ENCODE measurements at places on chromosomes 13 and 19.

DNA sequence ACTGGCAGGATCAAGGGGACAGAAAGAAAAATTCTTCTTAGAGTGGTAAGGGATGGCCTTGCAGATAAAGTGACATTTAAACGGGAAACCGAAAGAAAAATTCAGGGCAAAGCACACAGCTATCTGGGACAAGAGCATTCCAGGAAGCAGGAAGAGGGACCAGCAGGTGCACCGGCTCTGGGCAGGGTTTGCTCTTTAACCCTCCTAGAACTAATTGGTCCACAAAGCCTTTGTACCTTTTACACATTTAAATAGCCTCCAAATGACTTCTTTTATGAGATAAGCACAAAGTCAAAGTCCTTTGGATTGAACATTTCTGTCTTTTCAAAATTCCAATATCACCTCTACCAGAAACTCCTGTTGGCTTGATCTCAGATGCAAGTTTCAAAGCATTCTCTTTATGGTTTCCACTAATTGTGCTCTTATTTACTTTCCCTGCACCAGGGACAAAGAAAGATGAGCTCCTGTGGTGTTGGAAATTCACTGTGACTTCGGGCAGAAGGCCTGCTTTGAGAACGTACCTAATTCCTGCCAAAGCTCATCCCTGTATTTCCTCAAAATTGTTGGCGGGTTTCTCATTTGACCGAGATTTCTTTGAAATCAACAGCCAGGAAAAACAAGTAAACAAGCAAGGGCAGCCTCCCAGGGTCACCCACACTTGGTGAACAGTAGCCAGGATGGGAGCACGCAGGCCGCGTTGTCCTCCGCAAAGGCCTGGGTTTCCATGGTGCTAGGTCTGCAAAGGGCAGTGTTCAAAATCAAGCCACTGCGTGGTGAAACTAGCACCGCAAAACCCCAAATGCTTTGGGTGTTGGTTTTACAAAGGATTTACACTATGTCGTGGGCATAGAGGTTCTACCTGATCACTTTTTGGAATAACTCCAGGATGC lies 98.6 kb downstream of the IRS2 start:
- no peak for DNase-seq

GRCh38 chr13:19927117-19927748 lies 31.3 kb upstream of the ZMYM2 start:
- no peak for DNase-seq

DNA sequence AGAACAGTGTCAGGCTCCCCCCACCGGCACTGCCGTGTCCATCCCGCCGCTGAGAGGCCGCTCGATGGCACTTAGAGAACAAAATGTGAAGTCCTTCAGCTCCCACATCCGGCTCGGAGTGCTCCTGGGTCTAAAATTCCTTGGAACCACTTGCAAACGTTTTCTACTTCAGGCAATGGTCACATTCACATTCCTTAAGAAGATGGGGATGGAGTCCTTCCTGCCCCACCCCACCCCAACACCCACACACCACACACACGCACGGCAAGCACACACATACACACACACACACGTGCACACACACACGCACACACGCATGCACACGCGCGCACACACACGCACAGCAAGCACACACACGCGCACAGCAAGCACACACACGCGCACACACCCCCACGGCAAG lies 83.4 kb downstream of the SOX1 start:
- DNase-seq, result no peak

GRCh38 chr13:66639044-66639443 lies 591.1 kb downstream of the PCDH9 start:
- no peak for DNase-seq

GRCh38 chr13:50788551-50789210 lies 54.8 kb downstream of the DLEU7 start:
- no peak for DNase-seq

- DNase-seq, result no peak
Measured at GRCh38 chr19:39971380-39972035, 543 bp downstream of the PSMC4 start.

- DNase-seq, result no peak
Measured at GRCh38 chr19:3363841-3364500, 2.4 kb upstream of the NFIC start.

DNA sequence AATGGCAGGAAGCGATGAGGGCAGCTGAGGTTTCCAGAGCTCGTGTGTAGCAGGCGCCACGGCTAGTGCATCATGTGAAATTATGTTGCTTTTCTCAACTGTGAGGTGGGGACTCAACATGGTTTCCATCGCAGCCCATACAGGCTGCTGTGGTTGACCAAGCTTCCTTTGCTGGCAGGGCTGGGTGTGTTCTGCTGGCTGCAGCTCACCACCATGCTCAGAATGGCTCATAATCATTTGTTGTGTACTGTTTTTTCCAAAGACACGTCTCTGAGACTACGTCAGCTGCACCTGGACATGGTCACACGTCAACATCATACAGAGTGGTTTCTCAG lies 16.1 kb upstream of the RASA3 start:
- DNase-seq, result peak; percentile 84

- no peak for DNase-seq
Measured at GRCh38 chr19:55459551-55459949, 1.9 kb downstream of the ISOC2 start.

DNA sequence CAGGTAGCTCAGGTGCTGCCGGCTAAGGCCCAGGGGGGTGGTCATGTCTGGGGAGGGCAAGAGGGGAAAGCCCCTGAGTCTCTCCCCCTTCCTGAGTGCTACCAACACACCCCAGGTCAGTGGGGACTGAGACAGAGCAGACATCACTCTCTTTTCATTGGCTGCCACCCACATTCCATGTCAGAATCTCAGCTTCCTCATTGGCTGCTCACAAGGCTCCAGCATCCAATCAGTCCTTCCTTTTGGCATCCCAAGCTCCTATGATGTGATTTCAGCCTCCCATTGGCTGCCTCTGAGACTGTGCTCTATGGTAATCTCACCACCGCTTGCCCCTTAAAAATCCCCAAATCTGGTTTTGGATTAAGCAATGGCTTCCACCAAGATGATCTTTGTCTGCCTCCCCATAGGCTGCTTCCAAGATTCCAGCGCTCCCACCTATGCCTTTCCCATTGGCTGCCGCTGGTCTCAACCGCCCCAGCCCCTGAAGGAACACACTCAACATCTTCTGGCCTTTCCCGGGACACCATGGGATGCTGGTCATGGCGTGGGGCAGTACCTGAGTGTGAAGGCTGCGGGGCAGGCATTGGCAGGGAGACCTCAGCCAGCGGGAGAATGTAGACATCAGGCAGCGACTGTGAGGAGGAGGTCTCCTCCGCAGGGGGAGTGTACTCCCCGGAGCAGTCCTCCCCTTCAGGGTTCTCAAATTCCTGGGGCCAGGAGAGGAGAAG lies 2.0 kb downstream of the LMTK3 start:
- no peak for DNase-seq

GRCh38 chr19:27993619-27994570 lies 1219.1 kb downstream of the UQCRFS1 start:
- DNase-seq, result no peak

- no peak for DNase-seq
Measured at GRCh38 chr13:45445053-45445452, 19.7 kb upstream of the COG3 start.

- DNase-seq, result no peak
Measured at GRCh38 chr19:615619-616018, 17.7 kb downstream of the POLRMT start.

DNA sequence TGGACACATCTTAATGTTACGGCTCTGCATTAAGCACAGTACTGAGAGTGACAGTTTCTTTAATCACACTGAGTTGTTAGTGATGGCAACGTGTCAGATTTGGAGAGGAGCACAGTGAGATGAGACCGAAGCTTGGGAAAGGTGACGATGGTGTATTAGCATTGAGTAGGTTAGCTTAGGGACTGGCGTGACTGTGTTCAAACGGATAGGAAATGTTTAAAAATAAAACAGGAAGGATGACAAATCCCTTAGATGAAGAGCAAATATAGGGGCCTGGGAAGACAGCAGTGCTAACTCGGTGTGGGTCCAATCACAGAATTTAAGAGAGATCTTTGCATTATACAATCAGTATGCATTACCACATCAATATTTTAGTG lies 384.3 kb downstream of the HS6ST3 start:
- DNase-seq, result no peak

DNA sequence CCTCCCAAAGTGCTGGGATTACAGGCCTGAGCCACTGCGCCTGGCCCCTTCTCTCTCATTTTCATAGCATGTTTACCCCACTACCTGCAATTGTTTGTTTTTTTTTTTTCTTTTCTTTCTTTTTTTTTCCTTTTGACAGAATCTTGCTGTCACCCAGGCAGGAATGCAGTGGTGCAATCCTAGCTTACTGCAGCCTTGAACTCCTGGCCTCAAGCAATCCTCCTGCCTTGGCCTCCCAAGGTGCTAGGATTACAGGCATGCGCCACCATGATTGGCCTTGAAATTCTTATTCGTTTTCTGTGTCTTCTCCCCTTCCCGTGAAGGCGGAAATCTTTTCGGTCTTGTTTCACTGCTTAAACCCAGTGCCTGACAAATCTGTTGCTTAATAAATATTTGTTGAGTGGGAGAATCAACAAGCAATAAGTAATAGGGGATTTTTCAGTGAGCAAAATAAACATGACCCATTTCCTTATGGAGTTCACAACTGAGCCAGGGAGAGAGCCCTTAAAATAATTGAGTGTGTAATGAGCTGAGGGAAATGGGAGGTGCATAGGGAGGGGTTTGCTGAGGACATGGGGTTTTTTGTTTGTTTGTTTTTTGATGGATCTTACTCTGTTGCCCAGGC lies 1.8 kb upstream of the INSR start:
- DNase-seq, result no peak

DNA sequence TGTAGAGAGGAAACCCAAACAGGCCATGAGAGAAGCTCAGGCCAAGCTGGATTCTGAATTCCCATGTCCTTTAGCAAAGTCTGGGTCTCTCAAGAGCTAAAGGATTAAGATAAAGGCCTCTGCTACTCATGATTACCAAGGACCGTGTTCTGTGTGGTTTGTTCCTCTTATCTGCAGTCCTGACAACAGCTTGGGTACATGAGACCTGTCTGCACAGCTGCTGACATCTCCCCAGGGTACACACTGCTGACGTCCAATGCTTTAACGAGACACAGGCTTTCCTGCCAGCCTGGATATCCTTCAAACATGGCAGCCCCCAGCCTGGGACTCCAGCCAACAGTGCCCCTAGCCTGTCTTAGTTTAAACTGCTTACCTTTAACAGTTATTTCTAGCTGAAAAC lies 211.0 kb downstream of the SLC7A1 start:
- DNase-seq, result no peak

GRCh38 chr13:112730157-112730671 lies 40.4 kb downstream of the ATP11A start:
- DNase-seq, result no peak

- no peak for DNase-seq
Measured at GRCh38 chr13:105159841-105160240, 1375.6 kb downstream of the EFNB2 start.

DNA sequence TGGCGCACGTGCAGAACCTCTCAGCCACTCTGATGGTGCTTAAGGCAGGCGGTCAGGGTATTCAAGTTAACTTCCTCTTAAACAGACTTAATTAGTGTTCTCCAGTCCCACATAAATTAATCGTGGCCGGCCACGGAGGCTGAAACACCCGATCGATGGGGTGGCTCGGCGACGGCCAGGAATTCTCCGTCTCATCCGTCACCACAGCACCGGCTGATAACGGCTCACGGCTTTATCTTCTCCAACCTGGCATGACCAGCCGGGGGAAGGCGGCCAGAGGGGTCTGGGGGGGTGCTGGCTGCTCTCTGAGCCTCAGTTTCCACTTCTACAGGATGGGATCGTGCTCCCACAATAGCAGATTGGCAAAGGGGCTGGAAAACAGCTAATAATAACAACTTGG lies 32.6 kb upstream of the TCF3 start:
- no peak for DNase-seq

GRCh38 chr19:34254698-34255432 lies 511 bp downstream of the GARRE1 start:
- DNase-seq, result peak; percentile 33

DNA sequence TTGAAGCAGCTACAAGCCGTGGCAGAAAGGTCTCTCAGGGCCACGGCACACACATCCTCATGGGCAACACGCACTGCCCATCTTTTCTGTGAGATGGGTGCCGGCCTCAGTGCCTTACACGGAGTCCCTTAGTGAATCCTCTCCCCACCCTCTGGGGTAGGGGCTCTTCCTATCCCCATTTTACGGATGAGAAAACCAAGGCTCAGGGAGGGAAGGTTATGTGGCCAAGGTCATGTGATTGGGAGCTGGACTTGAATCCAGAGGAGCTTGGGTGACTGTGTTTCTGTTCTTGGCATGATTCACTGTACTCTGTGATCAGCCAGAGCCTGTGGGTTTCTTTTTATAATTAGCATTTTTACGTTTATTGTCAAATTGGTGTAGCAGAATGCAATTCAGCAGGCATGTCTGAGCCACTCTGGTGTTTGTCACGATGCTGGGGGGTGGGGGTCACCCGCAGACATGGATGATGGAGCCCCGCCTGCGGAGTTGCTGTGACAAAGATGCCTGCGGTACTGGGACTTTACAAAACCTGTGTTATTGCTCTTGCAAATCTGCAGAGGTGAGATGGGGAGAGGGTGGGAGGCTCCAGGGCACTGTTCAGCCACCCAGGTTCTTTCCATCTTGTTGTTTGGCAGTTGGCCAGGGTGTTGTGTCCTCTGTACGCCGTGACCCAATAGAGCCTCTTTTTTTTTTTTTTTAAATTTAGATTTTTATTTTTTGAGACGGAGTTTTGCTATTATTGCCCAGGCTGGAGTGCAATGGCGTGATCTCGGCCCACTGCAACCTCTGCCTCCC lies 4.5 kb downstream of the SCN1B start:
- DNase-seq, result no peak

DNA sequence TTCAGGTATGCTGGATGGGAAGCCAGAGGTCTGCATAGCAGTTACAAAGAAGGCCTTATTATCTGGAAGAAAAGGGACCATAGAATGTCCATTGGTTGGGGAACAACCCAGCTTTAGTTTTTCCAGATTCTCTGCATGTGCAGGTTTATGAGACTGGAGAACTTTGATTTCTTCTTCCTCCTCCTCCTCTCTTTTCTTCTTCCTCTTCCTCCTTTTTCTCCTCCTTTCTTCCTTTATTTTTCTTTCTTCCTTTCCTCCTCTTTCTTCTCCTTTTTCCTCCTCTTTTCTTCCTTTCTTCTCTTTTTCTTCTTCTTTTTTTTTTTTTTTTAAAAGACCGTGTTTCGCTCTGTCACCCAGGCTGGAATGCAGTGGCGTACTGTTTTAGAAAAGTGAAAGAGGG lies 30.9 kb downstream of the EPN1 start:
- no peak for DNase-seq

GRCh38 chr19:30667746-30668145 lies 295.6 kb downstream of the ZNF536 start:
- DNase-seq, result no peak

DNA sequence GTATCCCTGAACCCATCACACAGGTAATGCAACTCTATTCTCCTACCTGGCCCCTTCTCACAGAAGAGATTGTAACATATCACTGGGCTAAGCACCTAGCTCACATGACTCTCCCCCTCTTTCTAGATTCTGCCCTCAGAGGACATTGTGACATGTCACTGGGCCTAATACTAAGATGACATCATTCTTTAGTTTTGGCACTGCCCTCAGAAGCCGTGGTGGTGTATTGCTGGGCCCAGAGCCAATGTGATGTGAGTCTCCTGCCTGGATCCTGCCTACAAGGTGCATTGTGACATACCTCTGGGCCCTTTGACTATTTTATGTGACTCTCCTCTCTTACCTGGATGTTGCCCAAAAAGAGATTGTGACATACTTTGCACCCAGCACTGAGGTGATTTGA lies 21.4 kb upstream of the ZNF730 start:
- no peak for DNase-seq
